ENCODE measurements at places on chromosomes 2 and 18. TPM values are rescaled to one million over a fixed set of nuclear protein-coding genes. Genes with fewer than 3 reads are reported as not detected.

GRCh38 chr2:1593371-1594122 lies 150.8 kb downstream of the PXDN start:
- DNase-seq, result peak; percentile 81

DNA sequence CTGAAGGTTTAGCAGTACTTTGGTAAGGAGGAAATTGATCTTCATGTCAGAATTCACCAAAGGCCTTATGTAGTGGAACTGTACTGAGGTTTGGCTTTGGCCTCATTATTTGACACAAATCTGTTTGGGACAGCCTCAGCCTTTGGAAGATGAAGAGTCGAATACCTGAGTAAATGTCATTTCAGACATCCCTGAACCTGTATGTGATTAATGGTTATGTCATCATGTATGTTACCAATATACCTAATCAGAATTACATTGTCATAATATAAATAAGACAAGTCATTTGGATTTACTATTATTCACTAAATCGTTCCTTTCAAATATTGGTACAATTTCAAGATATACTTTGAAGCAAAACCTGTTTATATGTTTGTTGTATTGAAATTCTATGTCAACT lies 10.6 kb upstream of the ABCA12 start:
- no peak for DNase-seq

- no peak for DNase-seq
Observed at GRCh38 chr2:20457661-20458630, 11.1 kb downstream of the RHOB start.

DNA sequence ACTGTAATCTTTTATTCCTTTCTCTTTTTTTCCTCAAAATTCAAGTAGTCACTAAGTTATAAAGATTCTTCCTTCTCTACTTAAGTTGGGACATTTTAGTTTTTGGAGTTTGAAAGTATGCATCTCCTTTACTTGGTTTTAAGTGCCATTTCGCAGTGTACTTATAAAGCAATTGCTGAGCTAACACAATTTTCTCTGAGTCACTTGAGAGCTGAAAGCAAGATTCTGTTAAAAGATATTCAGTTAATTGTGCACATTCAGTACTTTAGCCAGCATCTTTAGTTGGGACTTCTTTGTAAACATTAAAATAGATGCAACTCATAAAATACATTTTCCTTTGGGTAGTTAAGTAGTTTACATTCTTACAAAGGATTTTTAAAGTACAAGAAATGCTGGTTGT lies 136.0 kb downstream of the GFPT1 start:
- DNase-seq, result no peak

Gene RFTN2
- total RNA-seq, result 5.4 TPM

Gene SLC9A2
- not detected for total RNA-seq
